Upper lobe of right lung (tissue), 1 donor: ENCODE measurements at places on chromosomes 3 and 15.

DNA sequence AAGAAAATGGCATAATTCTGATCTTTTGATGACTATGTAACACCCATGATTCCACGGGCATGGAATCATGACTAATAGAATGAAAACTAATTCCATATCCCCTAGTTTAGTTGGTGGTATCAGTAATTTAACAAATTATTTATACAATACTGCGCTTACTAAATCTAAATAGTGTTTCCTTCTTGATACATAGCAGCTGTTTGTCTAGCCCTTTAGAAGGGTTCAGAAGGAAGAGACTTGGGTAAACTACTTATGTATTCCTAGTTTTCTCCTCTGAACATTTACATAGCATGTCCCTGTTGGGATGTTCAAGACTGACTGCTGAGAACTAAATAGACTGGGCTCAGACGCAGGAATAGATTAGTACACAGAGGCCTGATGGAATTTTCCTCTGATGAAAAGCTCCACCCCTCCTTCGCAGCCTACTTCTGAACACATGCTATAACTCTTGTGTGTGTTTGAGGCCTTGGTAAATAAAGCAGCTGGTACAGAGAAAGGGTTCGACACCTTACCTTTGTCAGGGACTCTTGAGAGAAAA lies 330.6 kb upstream of the LMCD1 start:
- DNase-seq = no peak

DNA sequence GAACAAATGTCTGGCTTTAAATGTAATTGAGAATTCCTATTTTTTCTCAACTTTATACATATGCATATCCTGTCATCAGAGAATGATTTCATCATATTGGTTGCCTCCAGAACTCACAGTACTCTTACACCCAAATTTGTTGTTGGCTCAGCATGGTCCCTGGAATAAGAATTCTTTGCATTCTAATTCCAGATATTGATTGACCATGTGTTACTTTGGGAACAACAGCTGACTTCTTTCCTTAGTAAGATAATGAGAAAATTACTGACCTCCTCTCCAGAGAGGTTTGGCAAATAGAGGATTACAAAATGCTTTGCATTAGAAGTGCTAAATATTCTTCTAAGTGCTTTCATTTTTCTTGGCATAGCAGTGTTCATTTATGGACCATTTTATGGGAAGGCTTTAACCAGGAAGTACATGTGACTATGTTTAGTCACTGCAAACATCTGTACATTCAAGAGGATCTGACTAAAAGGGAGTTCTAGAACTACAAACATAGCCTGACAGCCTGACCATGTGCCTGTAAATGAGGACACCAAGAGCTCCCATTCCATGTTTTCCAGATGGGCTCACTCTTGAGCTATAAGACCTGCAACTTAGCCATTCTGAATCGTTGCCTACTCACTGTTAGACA lies 391.6 kb upstream of the DPPA4 start:
- DNase-seq = no peak

- no peak for DNase-seq
These were observed 21.9 kb upstream of the NR1I2 start for GRCh38 chr3:119759962-119760361.

DNA sequence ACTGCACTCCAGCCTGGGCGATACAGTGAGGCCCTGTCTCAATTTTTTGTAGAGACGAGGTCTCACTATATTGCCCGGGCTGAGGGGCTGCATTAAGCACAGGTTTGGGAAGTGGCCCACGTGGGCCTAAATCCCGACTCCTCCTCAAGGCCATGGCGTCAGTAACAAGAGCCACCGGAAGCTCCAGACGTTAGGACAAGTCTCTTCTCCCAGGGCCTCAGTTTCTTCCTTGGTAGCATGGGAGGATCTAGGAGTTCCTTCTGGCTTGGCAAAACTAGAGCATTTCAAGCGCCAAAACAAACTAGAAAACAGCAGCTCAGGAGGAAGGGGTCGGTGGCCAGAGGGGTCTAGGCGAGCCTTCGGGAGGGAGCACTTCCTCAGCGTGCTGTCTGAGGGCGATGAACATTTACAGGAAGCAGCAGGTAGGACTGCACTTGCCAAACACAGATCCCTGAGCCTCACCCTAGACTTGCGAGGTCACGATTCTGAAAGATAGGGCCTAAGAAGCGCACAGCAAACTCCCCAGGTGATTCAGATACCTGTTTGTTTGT lies 536 bp downstream of the SNAPC5 start:
- DNase-seq = no peak

GRCh38 chr3:47847260-47847659 lies 44.3 kb downstream of the DHX30 start:
- no peak for DNase-seq

DNA sequence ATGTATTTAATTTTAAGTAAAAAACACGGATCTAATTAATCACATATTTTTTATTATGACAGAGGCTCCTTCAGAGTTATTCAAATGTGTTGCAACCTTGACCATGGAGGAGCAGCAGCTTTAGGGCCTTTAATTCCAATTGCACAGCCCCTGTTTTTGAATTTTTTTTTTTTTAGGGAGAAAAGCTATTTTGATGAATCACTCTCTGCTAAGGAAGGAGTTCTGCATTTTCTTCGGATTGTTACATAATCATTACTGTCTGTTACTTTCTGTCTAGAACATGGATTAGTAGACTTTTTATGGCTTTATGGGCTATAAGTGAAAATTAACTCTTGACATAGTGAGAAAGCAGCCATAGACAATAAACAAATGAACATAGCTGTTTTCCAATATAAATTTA lies 90.8 kb downstream of the MCTP2 start:
- no peak for DNase-seq

- no peak for DNase-seq
These were observed 455.3 kb upstream of the NAALADL2 start for GRCh38 chr3:174403831-174404230.

DNA sequence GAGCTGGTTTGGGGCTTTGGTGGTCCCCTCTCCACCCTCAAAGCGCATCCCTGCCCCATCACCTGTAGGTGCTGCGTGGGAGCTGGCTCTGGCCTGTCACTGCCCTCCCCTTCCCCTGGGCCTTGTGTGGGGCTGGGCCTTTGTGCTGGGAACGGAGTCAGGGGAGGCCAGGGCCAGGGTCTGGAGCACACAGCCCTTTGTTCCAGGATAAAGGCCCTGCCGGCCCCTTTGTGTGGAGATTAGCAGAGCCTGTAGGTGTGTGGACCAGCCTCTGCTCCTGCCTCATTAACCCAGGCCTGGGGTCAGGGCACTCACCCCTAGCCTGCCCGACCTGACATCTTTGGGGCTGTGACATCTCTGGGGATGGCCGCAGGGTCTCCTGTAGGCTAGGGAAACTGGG lies 8.9 kb downstream of the EPHB3 start:
- no peak for DNase-seq

GRCh38 chr15:31498756-31499155 lies 172.1 kb downstream of the KLF13 start:
- no peak for DNase-seq

DNA sequence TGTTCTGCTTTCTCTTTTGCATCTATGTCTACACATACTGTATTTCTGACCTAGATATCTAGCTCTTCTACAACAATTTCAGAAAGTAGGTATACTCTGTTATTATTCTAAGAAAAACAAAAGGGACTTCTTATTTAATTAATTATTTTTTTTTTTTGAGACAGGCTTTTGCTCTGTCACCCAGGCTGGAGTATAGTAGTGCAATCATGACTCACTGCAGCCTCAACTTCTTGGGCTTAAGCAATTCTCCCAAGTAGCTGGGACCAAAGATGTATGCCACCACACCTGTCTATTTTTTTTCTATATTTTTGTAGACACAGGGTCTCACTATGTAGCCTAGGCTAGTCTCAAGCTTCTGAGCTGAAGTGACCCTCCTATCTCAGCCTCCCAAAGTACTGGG lies 130.6 kb downstream of the MBNL1 start:
- no peak for DNase-seq

GRCh38 chr15:59491062-59491461 lies 53.1 kb downstream of the FAM81A start:
- no peak for DNase-seq

DNA sequence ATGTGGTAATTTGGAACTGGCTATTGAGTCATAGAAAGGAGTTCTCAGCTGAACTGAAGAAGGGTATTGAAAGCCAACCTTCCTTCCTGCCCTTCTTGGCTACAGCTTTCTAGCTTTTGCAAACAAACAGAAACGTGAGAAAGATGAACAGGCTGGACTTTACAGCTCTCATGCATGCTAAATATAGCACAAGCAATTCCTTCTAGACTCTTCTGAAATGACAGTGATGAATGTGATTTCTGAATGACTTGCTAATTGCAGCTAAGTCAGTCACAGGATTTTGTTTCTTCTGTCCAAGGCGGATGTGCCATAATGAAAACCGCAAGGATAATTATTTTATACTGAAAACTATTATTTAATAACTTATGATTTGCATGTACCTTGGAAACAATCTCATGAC lies 36.3 kb downstream of the BCHE start:
- no peak for DNase-seq

DNA sequence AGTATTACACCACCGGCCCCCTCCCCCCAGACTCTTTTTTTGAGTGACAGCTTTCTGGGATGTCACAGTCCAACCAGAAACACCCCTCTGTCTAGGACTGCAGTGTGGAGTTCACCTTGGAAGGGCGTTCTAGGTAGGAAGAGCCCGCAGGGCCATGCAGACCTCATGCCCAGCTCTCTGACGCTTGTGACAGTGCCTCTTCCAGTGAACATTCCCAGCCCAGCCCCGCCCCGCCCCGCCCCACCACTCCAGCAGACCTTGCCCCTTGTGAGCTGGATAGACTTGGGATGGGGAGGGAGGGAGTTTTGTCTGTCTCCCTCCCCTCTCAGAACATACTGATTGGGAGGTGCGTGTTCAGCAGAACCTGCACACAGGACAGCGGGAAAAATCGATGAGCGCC lies 63.6 kb downstream of the AAGAB start:
- no peak for DNase-seq

DNA sequence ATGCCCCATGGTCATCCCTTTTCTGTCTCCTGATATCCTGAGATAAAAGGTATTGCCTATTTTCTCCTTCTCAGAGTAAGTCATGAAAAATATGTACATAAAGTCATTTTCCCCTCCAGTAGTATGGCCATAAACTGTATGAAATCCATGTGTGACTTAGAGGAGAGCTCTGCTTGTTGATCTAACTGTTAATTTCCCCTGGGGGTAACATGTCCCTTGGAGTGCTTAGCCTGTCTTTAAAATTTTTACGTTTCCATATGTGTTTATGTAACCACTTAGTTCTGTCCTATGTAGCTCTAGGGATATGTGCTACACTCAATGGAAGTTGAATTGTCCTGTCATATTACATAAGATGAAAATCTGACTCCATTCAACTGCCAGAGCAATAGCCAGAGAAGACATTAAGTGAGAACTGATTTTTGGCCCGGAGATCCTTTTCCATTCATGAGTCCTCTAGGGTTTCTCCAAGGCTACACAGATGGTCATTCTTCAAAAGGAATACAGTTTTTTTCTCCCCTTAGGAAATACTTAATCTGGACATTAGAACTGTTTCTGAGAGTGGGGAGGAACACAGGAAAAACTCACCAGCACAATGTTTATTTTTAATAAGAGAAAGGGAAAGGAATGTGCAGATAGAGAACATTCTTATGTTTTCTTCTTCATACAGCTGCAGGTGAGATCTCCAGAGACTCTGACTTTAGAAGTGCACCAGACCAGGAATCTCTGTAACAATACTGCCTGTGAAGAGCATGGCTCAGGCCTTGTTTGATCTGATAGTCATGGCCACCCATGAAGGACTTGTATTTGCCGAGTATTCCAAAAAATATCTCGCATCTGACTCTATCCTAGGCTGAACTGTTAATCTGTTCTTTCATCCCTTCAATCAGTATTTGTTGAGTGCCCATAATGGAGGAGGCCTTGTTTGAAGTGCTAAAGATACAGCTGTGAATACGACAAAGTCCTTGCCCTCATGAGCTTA lies 29.8 kb upstream of the CLRN1 start:
- no peak for DNase-seq

GRCh38 chr15:64667736-64668161 lies 107.6 kb downstream of the RBPMS2 start:
- no peak for DNase-seq

GRCh38 chr3:78802562-78802930 lies 965.3 kb downstream of the ROBO1 start:
- DNase-seq = no peak

GRCh38 chr3:40690749-40691451 lies 166.1 kb downstream of the ZNF621 start:
- DNase-seq = peak; percentile 75

- DNase-seq = no peak
These were observed 6.7 kb downstream of the CMTM8 start for GRCh38 chr3:32245200-32245599.

DNA sequence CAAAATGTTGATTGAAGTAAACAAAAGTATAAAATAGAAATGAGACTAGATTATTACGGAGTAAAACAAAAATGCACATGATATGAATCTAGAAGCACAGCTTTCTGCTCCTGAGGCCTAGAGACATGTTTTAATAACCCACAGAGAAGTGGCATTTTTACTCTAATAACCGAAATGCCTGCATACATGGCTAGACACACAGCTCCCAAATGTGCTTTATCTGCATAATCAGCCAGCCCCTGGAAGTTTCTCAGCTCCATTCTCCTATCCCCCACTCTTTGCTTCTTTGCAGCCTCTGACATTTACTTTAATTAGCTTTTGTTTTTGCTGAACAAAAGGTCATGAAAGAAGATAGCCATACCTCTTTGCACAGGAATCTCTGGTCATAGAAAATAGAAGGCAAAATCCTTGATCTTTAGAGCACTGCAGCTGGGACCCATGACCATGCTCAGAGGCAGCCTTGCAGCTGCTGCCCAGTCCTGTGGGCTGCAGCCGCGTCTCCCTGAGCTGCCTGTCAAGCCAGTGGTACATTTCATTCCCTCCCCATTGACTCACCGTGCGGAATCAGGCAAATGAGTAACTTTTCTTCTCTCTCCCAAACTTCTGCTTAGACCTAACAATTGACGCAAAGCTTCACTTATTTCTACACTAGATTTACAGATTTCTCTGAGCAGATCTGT lies at the start of gene VEPH1:
Gene VEPH1, minus strand, starts transcription at position 501 of the 680 bp plus-strand sequence. CDS start 8,067 bp downstream, outside the sequence.
- peak; percentile 71 for DNase-seq

DNA sequence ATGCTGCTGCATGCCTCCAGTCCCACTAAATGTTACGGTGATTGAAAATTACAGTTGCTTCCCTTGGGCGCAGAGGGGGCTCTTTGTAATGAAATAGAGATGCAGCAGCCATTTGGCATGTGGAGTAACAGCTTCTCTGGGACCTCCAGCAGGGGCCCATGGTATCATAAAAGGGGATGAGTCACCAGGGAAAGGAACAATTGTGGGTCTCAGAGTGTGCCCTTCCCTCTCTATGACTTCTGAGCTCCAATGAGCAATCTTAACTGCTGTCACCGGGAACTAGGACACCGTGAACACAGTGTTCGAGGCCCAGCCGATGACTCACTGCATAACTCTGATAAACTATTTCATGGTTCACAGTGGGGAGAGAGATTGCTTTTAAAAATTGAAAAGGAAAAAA lies 164.8 kb upstream of the NUDT16 start:
- DNase-seq = no peak

- DNase-seq = no peak
These were observed 106.5 kb upstream of the ACP3 start for GRCh38 chr3:132210476-132211346.

- DNase-seq = peak; percentile 99
These were observed 20.4 kb upstream of the PLXND1 start for GRCh38 chr3:129626744-129627349.
